ENCODE measurements at places on chromosomes 12 and 14. TPM values are rescaled to one million over a fixed set of nuclear protein-coding genes. Genes with fewer than 3 reads are reported as not detected.
A peak's percentile ranks its signal among the peaks of the same experiment; 100 is the strongest.

DNA sequence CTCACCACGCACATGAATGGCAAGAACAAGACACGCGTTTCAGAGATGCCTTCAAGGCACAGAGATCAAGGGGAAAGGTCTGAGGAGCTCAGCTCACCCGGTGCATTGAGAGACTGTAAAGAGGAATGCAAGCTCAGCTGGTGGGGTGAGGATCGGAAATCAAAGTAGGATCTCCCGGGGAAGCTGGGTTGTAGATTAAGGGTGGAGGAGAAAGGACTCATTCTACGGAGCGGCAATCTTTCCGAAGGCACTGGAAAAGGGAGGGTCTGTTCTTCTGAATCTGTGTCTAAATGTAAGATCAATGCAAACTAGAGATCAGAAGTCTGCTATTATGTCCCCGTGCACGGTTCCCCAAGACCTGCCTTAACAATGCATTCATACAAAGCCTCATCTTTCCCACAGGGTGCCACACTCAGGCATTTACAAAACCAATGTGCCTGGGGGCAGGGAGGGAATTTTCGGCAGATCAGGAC is 41.6 kb upstream of the PYGL start:
- DNase-seq, result no peak

DNA sequence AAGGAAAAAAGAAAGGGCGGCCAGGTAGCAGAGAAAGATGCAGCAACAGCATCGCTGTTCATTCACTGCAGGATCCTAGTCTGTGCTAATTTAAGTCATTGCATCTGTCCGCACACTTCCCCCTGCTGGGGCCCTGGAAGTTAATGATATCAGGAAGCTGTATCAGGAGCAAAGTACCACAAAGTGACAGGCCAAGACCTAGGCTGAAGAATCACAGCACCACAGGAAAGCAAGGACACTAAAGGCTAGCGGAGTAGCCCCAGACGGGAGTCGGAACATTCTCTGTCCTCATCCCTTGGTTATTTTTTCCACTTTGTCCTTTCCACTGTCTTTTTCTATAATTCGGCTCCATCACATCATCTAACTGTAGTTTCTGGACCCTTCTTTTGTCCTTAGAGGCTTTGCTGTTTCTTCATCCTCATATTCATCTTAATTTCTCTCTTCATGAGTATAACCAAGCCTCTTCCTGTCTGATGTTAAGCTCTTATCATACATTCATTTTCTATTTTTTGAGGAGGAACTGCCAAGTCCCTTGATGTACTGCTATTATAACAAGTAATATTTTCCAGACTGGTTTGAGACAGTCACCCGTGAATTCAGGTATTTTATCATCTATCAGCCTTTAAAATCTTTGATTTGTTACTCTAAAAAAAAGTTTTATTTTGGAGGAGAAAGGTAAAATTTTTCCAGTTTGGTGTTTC is 28.3 kb downstream of the DUSP16 start:
- DNase-seq, result peak; percentile 10

- DNase-seq, result no peak
These were observed 445.5 kb downstream of the EGLN3 start for GRCh38 chr14:33505266-33505962.

DNA sequence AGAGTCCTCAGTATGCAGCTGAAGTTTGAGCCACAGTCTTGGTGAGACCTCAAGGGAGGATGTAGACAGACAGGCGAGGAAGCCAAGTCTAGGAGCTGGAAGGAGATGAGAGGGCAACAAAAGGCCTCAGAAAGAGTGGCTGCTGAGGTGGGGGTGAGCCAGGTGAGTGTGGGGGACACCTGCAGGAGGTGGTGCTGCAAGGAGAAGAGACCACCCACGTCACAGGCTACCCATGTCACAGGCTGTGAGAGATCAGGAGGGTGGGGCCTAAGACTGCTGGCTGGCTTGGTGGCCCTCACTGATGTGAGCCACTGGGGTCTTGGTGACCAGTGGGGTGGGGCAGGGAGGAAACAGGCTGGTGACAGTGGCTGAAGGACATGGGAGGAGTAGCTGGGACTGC is 97.3 kb downstream of the KIF26A start:
- peak; percentile 71 for DNase-seq

GRCh38 chr12:88253371-88253978 is 111.4 kb downstream of the TMTC3 start:
- no peak for DNase-seq

RBP5 gene
- not detected for total RNA-seq

SIVA1 gene
- total RNA-seq, result 57.2 TPM

Data from osteoblast (primary cell).